Pons (tissue), 1 donor: ENCODE measurements at places on chromosomes 4 and X.

GRCh38 chr4:48194971-48195370 lies 60.9 kb upstream of the TXK start:
- no peak for DNase-seq

GRCh38 chr4:21507439-21507838 lies 441.1 kb downstream of the KCNIP4 start:
- DNase-seq = peak; percentile 9

DNA sequence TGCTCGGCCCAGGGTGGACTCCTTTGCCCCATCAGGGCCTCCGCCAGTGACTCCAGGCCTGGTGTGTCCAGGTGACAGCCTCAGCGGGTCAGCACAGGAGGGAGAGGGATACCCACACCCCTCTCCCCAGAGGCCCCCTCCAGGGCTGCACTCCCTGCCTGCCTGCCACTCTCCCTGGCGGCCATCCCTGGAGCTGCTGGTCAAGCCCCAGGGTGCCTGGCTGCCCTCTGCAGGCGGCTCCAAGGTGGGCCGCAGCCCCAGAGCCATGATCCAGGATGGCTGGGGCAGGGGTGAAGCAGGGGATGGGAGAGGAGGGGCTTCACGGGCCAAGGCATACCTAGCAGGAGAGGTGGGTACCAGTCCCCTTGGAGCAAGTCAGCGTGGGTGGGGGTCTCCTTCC lies 3.8 kb downstream of the FGFRL1 start:
- no peak for DNase-seq

DNA sequence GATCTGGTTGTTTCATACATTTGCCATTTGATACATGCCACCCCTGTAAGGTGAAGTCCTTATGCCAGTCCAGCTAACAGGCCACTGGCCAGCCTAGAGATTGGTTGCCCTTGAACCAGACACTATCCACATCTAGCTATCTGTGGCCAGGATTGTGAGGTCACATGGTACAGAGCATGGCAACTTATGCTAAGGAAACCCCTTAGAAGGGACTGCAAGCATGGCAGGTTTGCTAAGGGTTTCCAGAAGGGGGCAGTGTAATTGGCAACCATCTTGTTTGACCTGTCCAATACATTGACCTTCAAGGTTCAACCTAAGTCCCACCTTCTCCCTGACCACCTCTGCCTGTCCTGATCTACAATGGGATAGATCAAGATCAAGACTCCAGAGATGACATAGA lies 47.5 kb downstream of the SMC1A start:
- DNase-seq = no peak

DNA sequence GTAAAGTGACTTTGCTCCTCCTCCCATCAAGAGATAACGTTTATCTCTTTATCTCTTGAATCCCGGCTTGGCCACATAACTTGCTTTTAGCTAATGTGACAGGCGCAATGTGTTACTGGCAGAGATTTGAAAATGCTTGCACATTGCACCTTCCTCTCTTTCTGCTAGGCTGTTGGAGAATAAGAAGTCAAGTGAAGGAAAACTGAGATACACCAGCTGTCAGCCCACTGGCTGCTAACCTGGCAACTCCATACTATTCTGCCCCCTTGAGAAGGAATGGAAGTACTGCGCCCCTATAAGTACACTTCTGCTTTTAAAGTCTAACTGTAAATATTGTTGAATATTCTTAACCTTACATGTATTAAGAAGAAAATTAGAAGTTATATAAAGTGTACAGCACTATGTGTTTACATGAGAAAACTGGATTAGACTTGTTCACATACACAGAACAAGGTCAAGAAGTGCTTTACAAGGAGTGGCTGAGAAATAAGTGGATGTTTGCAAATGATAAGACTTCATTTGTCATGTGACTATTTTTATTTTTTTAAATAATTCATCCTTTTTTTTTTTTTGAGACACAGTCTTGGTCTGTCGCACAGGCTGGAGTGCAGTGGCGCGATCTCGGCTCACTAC lies 424.5 kb upstream of the CTSO start:
- DNase-seq = peak; percentile 32

DNA sequence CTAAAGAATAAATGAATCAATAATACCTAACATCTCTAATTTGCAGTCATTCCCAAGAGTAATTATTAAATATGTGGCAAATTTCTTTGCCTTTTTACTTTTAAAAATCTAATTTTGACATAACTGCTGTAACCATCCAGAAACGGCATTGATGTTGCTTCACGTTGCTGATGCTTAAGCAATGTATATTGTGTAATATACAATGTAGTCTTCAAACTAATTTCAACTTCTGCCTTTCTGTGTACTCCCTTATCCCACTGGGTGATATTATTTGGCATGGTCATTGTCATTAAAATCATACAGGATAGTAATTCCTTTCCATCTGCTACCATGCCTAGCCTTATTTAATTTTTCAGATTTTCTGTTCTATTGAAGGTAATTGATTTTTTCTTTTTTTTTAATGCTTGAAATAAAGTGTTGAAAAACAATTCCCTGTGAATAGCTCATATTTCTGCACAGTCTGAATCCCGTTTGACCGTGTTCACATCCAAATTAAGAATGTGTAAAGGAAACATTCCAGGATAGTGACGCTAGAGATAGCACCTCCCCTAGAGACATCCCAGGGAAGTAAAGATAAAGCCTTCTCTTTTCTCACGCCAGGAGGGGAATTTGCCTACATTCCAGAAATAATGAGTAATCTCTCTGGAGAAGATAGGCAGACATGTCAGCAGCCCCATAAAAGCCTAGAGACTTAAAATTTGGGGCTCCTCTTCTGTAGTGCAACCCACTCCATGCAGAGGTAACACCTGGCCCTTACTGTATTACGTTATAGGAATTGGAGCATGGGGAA lies 8.6 kb downstream of the FAM200B start:
- DNase-seq = no peak

DNA sequence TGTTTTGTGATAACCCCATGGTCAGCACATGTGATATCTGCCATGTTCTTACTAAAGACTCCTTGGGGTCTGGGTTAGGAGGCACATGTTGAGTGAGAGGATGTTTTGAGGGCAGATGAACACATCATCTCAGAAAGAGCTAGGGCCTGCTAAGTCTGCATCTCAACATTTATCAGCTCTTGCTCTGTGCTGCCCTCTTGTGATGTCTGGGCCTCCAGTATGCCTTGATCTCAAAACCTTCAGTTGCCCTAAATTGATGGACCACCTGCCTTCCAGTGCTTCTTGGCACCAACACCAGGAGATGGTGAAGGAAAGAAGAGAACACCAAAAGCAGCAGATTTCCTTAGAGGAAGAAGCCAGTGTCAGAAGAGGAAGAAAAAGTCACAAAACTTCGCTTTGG lies 22.5 kb downstream of the MID1 start:
- peak; percentile 48 for DNase-seq

- no peak for DNase-seq
Measured at GRCh38 chr4:141409556-141409955, 188.9 kb downstream of the ZNF330 start.

GRCh38 chr4:90727938-90728337 lies 600.7 kb downstream of the CCSER1 start:
- DNase-seq = no peak

- no peak for DNase-seq
Measured at GRCh38 chr4:98778206-98778605, 119.8 kb upstream of the TSPAN5 start.

GRCh38 chr4:167622481-167623240 lies 388.4 kb upstream of the SPOCK3 start:
- peak; percentile 83 for DNase-seq

- peak; percentile 71 for DNase-seq
Measured at GRCh38 chrX:111445485-111445884, 33.5 kb upstream of the DCX start.

GRCh38 chr4:78734441-78735162 lies 41.5 kb upstream of the BMP2K start:
- no peak for DNase-seq

DNA sequence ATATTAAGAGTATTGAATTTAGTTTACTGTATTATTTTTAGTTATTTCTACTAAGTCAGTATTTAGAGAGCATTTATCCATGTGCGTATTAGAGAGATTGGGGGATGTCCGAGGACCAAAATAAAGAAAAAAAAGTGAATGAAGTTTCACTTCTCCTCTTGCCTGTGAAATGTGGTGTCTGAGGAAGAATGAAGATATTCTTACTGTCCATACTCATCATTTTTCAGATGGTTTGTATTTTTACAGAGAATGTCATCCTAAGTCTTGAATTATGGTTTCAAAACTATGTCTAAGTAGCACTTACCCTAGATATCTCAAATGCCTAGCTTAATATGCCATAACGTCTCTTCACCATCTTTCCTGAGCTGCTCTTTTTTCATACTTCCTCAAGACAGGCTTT lies 854.3 kb downstream of the C4orf33 start:
- peak; percentile 4 for DNase-seq

DNA sequence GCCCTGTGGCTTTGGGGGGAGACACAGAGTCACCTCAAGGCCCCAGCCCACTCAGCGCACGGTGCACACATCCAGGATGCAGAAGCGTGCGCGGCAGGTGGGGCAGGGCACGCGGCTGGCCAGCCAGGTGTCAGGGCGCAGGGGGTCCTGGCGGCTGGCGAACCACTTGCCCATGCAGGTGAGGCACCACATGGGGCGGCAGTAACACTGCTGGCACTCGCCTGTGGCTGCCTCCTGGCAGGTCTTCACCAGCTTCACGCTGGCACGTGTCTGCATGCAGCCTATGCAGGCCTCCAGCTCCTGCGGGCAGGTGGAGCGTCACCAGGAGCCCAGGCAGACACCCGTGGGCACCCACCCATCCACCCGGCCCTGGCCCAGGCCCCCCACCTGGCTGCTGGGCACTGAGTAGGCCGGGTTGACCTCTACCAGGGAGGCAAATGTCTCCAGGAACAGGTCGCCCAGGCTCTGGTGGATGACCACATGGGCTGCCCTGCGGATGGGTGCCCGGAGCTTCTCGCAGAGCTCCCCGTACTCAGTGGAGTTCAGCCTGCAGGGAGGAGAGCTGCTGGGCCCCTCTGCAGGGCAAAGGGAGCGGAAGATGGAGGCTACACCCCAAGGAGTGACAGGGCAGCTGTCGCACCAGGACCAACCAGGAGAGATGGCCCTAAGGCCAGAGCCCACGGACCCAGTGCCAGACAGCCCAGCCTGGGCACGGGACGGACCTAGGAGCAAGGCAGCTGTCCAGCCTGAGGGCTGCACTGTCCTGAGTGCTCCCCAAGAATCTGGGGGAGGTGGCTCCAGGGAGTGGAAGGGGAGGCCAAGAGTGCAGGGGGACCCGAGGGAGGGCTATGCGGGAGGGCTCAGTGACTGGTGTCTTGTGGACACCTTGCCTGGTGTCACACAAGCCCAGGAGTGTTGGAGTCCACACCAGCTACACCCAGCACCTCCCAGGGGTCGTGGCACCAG lies 3.7 kb downstream of the TMEM129 start:
- no peak for DNase-seq

DNA sequence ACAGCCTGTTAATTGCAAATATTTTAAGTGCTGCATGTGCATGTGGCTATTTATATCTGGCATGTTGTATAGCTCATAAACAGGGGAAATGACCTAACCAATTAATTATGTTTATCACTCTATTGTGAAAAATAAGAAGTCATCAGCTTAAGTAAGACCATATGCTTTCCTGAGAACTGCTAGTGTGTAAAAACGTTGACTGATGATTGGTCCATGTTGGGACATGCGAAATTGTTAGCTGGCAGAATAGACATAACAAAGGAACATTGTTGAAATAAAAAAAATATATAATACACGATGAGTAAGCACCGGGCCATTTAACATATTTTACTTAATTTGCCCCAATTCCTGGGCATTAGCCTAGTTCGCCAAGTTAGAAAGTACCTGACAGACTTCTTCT lies 207.5 kb downstream of the ANK2 start:
- DNase-seq = no peak

DNA sequence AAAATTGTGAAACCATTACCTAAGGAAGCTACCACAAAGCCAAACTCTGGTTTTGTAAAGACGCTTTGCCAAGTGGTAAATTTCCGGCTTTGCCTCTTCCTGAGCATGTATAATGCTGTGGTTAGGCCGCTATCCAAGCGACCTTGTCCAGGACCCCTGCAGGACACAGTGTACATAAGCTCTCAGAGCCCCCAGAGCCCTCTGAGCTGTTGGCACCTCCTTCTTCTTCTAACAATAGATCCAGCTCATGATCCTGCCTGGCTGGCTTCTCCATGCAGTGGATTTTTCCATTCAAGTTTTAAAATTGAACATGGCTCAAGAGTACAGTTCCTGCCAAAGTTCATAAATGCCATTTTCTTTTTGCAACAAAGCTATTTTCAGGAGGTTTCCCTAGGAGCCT lies 326.7 kb downstream of the MAPK10 start:
- peak; percentile 51 for DNase-seq
